Frontal cortex (tissue), 4 donors: ENCODE measurements at places on chromosomes 2 and 18. TPM values are rescaled to one million over a fixed set of nuclear protein-coding genes. Genes with fewer than 3 reads are reported as not detected.

DNA sequence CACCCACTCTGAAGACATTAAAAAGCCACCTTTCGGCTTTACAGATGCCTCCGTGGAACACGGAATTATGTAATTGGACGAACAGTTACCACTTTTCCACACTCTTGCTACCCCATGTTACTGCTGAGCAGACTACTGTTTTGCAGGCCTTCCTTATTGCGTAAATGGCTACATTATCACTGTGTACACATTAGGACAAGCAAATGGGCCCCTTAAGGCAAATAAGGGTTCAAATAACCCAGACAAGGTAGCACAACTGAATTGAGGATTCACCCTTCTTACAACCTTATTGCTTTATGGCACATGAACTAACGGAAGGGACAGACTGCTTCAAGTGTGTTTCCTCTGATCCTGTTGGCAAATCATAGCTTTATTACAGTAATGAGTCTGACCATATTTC lies 832.2 kb upstream of the FANCL start:
- DNase-seq: no peak

DNA sequence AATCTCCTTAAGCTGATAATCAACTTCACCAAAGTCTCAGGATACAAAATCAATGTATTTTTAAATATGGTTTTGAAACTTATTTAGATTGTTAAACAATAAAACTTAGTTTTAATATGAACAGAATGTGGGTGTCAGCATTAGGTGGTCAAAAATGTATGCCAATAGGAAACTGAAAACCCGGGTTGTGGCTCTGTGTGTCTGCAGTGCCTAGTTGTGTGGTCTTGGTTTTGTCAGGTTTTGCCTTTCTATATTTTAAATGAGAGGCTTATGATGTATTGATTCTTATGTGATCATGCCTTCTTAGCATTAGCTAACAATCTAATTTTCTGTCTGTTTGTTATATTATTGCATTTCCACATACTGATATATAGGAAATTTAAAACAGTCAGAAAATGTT lies 227.8 kb downstream of the ZNF407 start:
- DNase-seq: no peak

Gene RGPD4
- total RNA-seq: not detected

Gene GULP1
- total RNA-seq: 51.4 TPM

- DNase-seq: no peak
These were observed 97.3 kb upstream of the RGPD4 start for GRCh38 chr2:107729440-107729839.

Gene RAX
- total RNA-seq: not detected

Gene ZNF396
- total RNA-seq: 4.1 TPM

Gene MAP3K20
- 9.4 TPM for total RNA-seq

Gene MBP
- total RNA-seq: 7.7 TPM

DNA sequence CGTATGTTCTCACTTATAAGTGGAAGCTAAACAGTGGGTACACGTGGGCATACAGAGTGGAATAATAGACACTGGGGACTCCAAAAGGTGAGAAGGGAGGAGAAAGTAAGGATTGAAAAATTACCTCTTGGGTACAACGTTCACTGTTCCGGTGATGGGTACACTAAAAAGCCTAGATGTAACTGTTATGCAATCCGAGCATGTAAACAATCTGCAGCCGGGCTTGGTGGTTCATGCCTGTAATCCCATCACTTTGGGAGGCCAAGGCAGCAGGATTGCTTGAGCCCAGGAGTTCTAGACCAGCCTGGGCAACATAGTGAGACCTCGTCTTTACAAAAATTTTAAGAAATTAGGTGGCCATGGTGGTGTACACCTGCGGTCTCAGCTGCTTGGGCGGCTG lies 33.1 kb upstream of the TTR start:
- DNase-seq: no peak

Gene RAPH1
- total RNA-seq: 35.9 TPM

Gene FAM228B
- total RNA-seq: 127 TPM

DNA sequence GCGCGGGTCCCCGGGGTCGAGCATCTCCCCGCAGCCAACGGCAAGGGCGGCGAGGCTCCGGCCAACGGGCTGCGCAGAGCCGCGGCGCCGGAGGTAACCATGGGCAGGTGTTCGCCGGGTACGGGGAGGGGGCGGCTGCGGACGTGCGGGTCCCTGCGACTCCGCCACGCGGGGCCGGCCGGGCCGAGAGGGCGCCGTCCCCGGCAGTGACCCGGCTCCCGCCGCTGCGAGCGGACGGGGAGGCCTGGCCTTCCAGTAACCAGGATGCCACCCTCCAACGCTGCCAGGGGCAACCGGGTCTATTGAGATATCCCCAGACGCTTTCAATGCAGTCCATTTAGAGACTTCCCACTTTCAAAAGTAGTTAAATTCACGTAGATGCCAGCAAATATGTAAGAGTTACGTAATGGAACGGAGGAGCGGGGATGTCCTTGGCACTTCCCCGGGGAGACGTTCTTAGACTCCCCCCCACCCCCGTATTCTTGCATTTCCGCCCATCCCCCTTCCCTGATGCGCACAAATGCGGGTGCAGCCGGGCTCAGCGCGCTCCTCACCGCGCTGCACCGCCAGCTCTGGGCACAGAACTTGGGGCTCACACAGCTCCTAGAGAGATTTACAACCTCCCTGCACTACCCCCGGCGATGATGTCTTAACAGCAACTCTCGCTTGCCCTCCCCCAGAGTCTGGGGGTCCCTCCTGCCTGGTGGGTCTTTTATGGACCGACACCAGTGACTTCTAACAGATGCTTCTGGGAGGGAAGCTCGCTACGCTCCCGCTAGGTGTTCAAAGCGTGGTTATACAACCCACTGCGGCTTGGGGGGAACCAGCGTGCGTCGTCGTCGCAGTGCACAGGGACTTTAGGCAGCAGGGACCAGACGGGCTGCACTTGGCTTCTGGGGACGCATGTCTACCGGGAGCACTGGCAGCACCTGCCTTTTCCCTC lies 657 bp downstream of the SGPP2 start:
- DNase-seq: peak; percentile 30

DNA sequence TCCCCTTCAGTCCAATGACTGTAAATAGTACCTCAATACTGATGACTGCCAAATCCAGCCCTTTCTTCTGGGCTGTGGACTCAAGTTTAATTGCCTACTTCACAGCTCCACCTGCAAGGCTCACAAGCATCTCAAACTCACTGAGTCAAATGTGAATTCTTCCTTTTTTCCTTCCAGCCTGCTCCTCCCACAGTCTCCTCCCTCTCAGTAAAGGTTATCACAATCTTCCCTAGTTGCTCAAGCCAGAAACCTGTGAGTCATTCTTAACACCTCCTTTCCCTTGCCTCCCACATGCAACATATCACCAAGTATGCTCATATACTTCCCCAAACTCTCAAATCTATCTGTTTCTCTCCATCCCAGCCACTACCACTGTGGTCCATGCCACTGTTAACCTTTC lies 3.7 kb upstream of the MFSD6 start:
- no peak for DNase-seq

GRCh38 chr2:226984750-226985582 lies 149.1 kb downstream of the RHBDD1 start:
- peak; percentile 51 for DNase-seq

DNA sequence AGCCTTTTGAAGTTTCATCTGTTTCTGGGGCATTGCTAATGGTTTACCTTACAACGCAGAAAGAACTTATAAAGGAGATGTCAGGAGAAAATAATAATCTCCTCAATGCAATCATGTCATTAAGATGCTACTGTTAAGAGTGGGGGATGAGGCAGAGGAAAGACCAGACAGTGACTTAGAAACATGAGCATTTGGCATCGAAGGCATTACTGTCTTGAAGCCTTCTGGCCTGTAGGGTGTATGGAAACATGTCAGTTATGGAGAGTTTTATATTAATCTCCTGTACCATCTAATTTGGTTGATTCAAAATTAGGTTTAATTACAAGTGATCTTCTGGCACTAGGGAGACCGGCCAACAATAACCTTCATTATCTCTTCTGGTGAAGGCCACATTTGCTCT lies 32.5 kb downstream of the CDC42EP3 start:
- DNase-seq: no peak

- peak; percentile 29 for DNase-seq
These were observed 7.5 kb upstream of the GBX2 start for GRCh38 chr2:236175548-236176150.

Gene ESPNL
- under 0.01 TPM for total RNA-seq

DNA sequence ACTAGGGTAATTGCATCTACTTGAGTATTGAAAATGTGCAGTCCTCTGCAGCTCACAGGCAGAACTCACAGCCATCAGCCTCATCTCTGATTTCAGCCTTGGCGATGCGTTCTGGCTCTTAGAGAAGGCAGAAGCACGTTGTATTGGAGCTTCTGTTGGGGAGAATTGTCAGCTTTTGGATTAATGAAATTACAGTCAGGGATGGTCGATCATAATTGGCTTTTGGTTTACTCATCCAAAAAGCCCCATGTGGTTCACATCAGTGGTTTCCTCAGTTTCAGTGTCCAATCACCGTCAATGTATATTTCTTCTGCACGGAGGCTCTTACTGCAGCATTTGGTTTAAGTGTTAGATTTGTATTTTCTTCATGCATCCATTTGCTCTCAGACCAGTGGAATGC lies 218.5 kb upstream of the SOX11 start:
- DNase-seq: no peak

DNA sequence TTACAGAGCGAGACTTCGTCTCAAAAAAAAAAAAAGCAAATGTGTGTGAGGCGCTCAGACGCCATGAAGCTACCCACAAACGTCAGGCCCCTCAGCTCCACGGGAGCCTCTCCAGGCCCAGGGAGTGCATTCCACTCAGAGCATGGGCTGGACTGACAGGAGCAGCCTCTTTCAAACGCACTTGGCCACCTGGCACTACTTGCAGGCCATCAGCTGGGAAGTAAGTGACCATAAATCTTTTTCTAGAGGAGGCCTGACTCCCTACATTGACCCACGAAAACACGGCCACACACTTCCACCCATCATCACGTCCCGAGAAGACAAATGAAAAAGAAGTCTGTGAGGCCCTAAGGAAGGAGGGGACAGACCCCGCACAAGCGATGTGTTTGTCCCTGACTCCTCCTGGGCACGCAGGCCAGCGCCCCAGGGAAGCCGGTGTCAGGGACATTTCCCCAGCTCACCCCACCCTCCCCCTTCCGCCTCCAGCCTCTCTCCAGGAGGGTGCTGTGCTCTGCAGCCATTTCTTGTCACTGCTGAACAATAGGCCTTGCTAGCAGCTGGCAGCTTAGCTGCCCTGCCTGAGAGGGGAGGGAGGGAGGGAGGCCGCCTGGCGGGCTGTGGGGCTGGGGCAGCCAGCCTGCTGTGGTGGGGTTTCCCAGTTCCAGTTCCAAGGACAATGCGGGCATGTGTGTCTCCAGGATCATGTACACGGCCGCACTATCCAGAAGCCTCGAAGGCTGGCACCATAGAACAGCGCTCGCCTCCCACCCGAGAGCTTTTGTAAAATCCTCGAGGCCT lies 26.6 kb downstream of the SERTAD2 start:
- DNase-seq: peak; percentile 58

Gene IL1B
- 0.41 TPM for total RNA-seq

DNA sequence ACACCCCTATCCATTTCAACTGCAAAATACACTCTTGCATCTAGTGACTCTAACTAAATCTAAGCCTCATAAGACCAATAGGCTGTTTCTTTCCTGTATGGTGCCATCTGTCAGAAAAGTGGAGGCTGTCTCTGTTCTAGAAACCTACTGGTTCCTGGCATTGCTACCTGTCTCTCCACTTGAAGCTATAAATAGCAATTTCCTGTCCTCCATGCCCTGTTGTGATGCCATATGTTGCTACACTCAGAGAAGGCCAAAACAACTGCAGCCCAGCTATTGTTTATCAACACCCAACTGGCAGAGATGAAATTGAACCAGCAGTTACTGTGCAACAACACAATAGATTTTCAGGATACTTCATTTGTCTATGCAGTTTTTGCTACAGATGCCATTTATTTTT lies 1355.1 kb upstream of the SLC39A10 start:
- no peak for DNase-seq

- DNase-seq: no peak
These were observed 7.8 kb downstream of the CCDC85A start for GRCh38 chr2:56191617-56192016.

GRCh38 chr2:177396703-177397460 lies 4.3 kb downstream of the AGPS start:
- no peak for DNase-seq

DNA sequence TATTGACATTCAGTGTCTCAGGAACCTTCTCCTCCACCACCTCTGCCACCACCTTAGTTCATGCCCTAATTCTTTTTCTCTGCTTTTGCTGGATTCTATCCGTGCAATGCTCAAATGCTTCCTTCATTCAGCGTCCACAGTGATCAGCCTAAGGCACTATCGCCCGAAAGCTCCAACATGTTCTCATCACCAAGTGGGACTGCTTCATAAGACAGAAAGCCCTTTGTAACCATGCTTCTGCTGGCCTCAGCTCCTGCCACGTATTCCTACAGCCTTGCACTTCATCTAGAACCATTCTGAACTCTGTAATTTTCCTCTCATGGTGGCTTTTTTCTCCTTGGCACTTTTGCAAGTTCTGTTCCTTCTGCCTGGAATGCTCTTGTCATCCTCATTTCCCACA lies 222.9 kb downstream of the HNMT start:
- no peak for DNase-seq

DNA sequence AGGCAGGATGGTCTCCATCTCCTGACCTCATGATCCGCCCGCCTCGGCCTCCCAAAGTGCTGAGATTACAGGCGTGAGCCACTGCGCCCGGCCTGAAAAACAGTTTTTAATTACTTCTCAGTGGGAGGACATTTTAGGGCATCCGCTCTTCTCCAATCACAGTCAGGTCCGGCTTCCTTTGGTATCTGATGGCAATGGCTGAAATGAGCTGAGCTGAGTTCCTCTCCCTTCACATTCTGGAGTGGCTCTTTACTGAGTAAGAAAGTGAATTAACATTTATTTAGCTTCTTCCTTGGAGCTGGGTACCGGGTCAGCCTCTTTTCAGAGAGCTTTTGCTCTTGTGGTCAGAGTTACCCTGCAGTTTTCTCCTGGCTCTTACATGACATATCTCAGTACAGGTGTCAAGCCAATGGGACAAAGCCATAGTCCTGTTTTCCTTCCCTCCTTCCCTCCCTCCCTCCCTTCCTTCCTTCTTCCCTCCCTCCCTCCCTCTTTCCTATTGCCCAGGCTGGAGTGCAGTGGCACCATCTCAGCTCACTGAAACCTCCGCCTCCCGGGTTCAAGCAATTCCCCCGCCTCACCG lies 1.1 kb upstream of the TTC27 start:
- DNase-seq: no peak

Gene MBD5
- 29.3 TPM for total RNA-seq

GRCh38 chr18:67778016-67778415 lies 261.5 kb upstream of the DSEL start:
- no peak for DNase-seq

DNA sequence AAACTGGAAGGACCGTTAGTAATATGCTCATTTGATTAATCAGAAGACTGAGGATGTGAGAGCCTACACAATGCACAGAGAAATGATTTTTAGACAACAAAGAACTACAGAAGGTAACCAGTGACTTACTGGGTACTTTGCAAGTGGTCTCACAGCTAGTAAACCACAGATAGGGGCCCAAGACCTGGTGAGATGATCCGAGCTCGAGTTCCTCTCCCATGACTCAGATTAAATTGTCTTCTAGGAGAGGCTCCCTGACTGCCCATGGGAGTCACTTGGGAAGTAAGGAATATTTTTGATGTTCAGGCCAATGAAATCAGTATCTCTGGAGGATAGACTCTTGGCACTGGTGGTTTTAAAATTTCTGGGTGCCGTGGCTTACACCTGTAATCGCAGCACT lies 220.2 kb downstream of the CLIP4 start:
- no peak for DNase-seq
